ENCODE measurements at places on chromosomes 3 and 15. TPM values are rescaled to one million over a fixed set of nuclear protein-coding genes. Genes with fewer than 3 reads are reported as not detected.
A peak's percentile ranks its signal among the peaks of the same experiment; 100 is the strongest.

DNA sequence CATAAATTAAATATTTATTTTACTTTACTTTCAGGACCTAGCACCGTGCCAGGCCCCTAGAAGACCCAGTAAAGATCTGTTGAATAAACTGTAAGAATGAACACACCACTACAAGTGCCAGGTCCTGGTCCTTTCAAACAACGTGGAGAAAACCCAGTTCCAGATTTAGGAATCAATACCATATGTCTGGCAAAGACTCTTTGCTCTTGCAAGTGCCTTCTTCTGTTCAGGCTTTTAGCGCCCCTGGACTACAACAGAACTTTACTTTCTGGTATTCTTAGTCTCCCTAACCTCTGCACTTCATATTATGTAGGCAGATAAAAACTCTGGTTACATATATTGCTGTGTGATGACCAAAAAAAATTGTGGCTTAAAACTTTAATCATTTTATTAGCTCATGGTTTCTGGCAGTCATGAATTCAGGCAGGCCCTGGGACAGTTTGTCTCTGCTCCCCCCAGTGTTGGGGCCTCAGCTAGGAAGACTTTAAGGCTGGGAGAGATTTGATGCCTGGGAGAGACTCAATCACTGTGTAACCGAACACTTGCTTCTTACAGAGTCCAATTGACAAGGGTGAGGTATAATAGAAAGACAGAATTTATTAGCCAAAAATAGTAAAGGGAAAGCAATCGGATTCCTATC is 2.9 kb upstream of the PSMA4 start:
- no peak overlapping the region for H3K4me3 ChIP-seq
- H3K36me3 ChIP-seq, result peaks cover 13% of the 10 kb centered on the region
- DNase-seq, result no peak
- no peak overlapping the region for H3K27ac ChIP-seq
- H3K27me3 ChIP-seq, result peaks cover 2% of the 10 kb centered on the region

Gene RBMS3
- total RNA-seq, result 5.0 TPM

DNA sequence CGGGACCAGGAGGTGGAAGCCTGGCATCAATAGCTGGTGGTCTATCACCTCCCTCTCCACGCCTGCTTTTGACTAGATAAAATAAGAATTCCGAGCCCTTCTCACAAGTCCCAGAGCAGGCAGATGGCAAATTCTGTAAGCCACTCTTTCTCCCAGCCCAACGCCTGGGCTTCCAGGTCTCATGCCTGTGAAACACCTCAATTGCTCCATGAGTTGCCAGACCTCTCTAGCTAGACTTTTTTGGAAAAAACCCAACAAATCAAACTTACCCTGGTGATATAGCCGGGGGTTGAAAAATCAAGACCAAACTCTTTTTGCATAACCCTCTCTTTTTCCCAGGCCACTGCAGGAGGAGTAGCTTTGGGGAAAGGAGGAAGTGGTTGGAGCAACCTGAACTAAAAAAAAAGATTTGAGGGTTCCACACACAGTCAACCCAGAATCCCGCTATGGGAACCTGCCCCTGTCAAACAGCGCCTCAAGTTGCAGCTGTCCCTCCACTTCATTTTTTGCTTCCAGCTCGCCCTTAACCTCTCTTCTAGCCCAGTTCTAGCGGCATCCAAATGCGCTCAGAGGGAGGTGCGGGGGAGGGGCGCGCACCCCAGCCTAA is 7.0 kb downstream of the BHLHE40 start:
- peak overlapping the region; percentile 84 for H3K4me3 ChIP-seq
- no peak for DNase-seq
- H3K27me3 ChIP-seq, result no peaks in the 10 kb centered on the region

- DNase-seq, result no peak
- H3K36me3 ChIP-seq, result no peaks in the 10 kb centered on the region
- no peak overlapping the region for H3K4me3 ChIP-seq
- H3K4me1 ChIP-seq, result no peaks in the 10 kb centered on the region
- no peak overlapping the region for H3K27ac ChIP-seq
- peaks cover 13% of the 10 kb centered on the region for H3K27me3 ChIP-seq
Observed at GRCh38 chr3:69462022-69462825, 76.3 kb upstream of the FRMD4B start.

DNA sequence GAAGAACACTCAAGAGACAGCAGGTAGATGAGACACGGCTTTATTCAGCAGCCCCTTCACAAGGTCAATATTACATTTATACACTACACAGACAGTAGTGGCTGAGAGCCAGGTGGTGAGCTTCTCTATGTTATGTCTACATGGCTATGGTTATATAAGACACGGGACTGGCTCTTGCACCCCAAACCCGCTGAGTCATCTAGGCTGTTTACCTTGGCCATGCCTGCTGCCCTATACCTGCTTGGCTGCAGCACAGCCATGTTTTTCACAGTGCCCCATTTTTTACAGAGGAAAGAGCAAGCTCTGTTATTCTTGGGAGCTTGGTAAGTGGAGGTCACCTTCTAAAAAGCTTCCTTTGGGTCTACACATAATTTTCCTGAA is 231.6 kb downstream of the IGSF11 start:
- no peak for DNase-seq
- H3K27me3 ChIP-seq, result no peaks in the 10 kb centered on the region
- no peak overlapping the region for H3K4me3 ChIP-seq
- H3K4me1 ChIP-seq, result no peaks in the 10 kb centered on the region
- H3K36me3 ChIP-seq, result no peaks in the 10 kb centered on the region

Gene ATP13A4
- 2.1 TPM for total RNA-seq

GRCh38 chr3:187274977-187275338 is 16.6 kb downstream of the MASP1 start:
- H3K27me3 ChIP-seq, result peaks cover 11% of the 10 kb centered on the region
- H3K36me3 ChIP-seq, result no peaks in the 10 kb centered on the region
- H3K4me1 ChIP-seq, result no peaks in the 10 kb centered on the region
- no peak for DNase-seq

- no peak overlapping the region for H3K4me3 ChIP-seq
- H3K4me1 ChIP-seq, result no peaks in the 10 kb centered on the region
- H3K36me3 ChIP-seq, result no peaks in the 10 kb centered on the region
- no peaks in the 10 kb centered on the region for H3K27me3 ChIP-seq
- H3K27ac ChIP-seq, result no peak overlapping the region
Observed at GRCh38 chr3:153356908-153357307, 194.9 kb downstream of the RAP2B start.

- no peak overlapping the region for H3K27ac ChIP-seq
- H3K4me1 ChIP-seq, result no peaks in the 10 kb centered on the region
- H3K4me3 ChIP-seq, result no peak overlapping the region
Observed at GRCh38 chr3:9064850-9065249, 101.6 kb upstream of the RAD18 start.

Gene VILL
- total RNA-seq, result 11.4 TPM

Gene LRRC2
- total RNA-seq, result not detected

Gene CAND2
- total RNA-seq, result 0.75 TPM

Gene PRTG
- not detected for total RNA-seq

Gene TRPM1
- total RNA-seq, result not detected

Gene CCNB2
- 38.6 TPM for total RNA-seq

- DNase-seq, result no peak
- no peak overlapping the region for H3K4me3 ChIP-seq
- no peaks in the 10 kb centered on the region for H3K4me1 ChIP-seq
- peaks cover 6% of the 10 kb centered on the region for H3K27me3 ChIP-seq
Observed at GRCh38 chr3:34216711-34217335, 418.4 kb downstream of the PDCD6IP start.

DNA sequence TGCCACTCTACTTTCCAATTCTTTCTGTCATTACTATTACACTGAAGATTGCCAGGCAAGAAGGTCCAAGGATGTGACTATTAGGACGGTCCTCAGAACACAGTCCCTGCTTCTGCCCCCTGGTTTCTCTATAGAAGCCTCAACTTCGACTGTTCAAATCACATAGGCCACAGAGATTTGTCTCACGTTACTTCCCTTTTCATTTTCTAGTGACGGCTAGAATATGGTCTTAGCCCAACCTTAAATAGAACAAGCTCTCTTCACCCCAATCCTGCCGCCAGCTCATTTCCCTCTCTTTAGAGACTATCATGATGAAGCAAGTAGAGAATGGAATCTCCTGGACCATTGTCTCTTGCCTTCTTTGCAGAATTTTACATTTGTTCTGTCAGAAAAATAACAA is 84.9 kb downstream of the TIGIT start:
- H3K4me1 ChIP-seq, result no peaks in the 10 kb centered on the region
- H3K27me3 ChIP-seq, result no peaks in the 10 kb centered on the region
- H3K4me3 ChIP-seq, result no peak overlapping the region
- no peaks in the 10 kb centered on the region for H3K36me3 ChIP-seq

Gene SLC22A13
- 0.47 TPM for total RNA-seq
